ENCODE measurements at places on chromosomes 12 and 14.

GRCh38 chr12:484096-484495 is 24.4 kb downstream of the B4GALNT3 start:
- no peak for DNase-seq

GRCh38 chr12:63917864-63918799 is 73.6 kb downstream of the SRGAP1 start:
- no peak for DNase-seq

DNA sequence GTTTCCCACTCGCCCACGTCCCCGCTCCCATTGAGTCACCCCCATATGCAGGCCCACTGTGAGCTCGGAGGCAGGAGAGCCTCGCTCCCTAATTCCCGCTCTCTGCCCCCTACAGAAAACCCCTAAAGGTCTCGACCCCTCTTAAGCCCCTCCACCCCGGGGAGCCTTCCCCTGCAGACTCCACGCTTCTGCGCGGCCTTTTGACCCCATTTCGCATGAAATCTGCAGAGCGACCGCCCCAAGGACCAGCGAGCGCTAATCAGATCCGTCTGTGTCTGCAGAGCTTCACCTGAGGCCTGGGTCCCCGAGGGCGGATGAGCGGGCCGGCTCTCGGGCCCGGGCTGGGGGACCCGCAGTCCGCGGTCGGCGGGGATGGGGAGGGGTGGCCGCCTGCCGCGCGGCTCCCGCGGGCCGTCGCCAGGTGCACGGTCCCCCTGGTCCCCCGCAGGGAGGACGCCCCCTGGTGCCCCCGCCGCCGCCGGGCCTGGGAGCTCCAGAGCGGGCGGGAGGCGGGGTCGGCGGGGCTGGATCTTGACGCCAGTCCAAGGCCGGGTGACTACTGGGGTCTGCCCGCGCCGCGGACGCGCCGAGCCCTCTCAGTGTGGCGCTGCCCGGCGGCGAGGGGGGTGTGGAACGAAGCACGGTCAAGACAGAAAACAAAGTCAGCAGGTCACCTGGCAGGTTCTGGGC is 10.1 kb downstream of the BMP4 start:
- DNase-seq: no peak

GRCh38 chr12:45381351-45381750 is 165.5 kb downstream of the ANO6 start:
- DNase-seq: no peak

DNA sequence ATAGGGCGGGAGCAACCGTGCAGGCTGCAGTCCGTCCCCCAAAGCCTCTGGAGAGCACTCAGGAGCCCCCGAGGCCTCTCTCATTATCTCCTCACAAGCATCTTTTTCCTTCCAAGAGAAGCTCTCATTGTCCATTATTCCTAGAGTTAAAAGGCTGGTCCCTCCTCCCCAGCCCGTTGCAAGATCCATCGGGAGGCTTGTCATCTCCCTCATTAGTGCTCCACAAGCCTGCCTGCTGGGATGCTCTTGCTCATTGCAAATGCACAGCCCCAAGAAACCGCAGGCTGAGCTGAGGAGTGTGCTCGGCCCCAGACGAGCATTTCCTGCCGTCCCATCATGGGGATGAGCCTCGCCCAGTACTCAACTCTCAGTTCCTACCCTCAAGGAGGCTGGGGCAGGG is 23.3 kb downstream of the NUAK1 start:
- DNase-seq: no peak

- no peak for DNase-seq
Observed at GRCh38 chr14:60963761-60964160, 17.1 kb downstream of the TRMT5 start.

DNA sequence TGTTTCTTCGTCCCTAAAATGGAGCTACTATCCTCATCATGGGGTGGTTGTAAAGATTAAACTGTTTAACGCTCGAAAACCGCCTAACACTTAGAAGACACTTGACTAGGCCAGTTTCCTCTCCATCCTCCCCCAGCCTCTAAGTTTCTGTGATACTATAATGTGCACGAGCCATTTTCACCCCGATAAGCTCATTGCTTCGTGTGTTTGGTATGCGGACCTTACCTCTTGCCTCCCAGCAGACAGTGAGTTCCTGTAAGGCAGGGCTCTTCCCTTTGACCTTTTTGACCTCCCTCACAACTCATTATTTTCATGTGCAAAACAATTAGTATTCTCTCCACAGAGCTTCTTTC is 499 bp upstream of the GXYLT1 start:
- no peak for DNase-seq

GRCh38 chr12:66499000-66499399 is 179.9 kb downstream of the GRIP1 start:
- no peak for DNase-seq

DNA sequence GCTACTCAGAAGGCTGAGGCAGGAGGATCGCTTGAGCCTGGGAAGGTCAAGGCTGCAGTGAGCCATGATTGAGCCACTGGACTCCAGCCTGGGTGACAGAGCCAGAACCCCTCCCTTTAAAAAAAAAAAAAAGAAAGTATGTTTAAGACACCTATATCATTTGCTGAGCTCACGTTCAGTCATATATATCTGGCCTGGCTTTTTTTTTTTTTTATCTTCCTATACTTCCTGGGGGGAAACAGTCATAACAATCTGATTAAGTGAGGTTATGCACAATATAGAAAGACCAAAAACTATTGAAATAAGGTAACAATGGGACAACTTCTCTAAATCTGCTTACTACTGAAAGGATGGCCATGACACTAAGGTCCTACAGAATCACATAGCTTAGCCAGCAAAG is 9.4 kb upstream of the ARID2 start:
- DNase-seq: no peak

GRCh38 chr14:54353694-54354093 is 43.1 kb upstream of the CDKN3 start:
- DNase-seq: no peak

GRCh38 chr14:89588840-89589296 is 171.8 kb upstream of the FOXN3 start:
- no peak for DNase-seq

DNA sequence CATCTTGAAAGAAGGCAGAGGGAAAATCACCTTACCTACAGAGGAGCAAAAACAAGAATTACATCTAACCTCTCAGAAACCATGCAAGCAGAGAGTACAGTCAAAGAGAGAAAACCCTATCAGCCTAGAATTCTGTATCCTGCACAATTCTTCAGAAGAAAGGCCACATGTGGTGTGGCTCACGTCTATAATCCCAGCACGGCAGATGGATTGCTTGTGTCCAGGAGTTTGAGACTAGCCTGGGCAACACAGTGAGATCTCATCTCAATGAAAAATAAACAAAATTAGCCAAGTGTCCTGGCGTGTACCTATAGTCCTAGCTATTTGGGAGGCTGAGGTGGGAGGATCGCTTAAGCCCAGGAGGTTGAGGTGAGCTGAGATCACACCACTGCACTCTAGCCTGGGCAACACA is 48.2 kb downstream of the ATF7 start:
- DNase-seq: no peak

- DNase-seq: no peak
Observed at GRCh38 chr14:57295239-57295638, 26.5 kb downstream of the AP5M1 start.

- DNase-seq: peak; percentile 30
Observed at GRCh38 chr12:81992461-81992860, 233.3 kb upstream of the PPFIA2 start.

DNA sequence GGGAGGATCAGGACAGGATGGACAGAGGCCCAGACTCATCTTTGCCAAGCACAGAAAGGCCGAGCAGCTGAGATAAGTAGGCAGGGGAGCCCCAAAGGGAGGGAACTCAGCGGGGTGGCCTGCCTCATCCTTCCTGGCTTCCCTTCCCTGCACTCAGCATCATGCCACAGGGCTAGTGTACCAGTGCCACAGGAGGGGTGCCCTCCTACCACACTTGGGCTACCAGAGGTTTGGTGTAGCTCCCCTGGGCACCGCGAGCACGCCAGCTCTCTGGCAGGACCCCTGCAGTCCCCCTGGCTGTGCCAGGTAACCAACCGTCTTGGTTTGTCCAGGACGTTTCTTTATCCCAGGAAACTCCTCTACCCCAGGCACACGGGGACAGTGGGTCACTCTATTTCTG is 123.5 kb downstream of the ESRRB start:
- DNase-seq: no peak

DNA sequence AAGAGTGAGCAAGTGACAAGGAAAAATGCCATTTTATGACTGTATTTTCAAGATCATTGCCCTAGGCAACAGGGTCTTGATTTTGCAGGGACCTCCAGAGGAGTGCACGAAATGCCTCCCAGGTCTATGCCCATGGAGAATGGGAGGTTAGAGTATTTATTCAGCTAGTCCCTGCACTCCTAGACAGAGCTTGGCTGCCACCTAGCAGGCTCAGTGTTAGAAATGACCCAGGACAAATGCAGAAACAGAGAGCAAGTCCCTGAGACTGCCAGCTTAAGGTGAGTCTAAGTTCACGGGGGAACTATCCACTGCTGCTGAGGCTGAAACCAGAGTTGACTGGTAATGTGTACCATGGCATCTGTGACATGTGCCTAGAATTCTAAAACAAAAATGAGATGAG is 506.4 kb downstream of the MED13L start:
- no peak for DNase-seq

DNA sequence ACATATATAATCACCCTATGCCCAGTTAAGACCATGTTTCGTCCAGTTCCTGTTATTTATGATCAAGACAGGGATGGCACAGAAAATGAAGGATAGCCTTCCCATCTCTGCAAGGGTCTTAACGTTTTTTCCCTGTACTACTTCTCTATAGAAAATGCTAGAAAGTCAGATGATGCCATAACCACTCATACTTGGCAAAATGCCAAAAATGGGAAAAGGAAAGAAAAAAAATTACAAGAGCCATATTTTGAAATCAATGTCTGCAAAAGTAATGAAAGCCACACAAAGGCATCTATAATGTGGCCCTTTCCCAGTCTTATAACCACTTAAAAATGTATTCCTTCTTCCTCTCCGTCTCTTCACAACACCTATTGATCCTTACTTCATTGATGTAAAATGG is 1.8 kb upstream of the MYL6B start:
- no peak for DNase-seq

GRCh38 chr14:88933191-88933590 is 108.7 kb downstream of the TTC8 start:
- no peak for DNase-seq

DNA sequence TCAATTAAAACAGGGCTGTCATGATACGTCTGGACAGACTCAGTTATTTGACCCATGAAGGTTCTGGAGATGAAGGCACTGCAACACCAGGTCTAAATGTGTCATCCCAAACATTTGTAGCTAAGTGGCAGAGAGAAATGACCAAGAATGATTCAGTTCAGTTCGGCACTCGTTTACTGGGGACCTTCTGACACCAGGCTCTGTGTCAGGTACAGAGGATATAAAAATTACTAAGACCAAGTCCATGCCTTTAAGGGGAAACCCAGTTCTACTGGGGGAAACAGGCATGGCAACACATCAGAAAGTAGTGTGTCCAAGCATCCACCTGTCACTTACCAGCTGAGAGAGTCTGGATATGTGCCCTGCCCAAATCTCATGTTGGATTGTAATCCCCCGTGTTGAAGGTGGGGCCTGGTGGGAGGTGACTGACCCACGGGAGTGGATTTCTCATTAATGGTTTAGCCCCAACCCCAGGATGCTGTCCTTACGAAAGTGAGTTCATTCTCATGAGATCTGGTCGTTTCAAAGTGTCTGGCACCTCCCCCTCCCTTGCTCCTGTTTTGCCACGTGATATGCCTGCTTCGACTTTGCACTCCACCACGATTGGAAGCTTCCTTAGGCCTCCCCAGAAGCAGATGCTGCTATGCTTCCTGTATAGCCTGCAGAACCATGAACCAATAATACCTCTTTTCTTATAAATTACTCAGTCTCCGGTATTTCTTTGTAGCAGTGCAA is 41.9 kb upstream of the BCL2L14 start:
- no peak for DNase-seq

DNA sequence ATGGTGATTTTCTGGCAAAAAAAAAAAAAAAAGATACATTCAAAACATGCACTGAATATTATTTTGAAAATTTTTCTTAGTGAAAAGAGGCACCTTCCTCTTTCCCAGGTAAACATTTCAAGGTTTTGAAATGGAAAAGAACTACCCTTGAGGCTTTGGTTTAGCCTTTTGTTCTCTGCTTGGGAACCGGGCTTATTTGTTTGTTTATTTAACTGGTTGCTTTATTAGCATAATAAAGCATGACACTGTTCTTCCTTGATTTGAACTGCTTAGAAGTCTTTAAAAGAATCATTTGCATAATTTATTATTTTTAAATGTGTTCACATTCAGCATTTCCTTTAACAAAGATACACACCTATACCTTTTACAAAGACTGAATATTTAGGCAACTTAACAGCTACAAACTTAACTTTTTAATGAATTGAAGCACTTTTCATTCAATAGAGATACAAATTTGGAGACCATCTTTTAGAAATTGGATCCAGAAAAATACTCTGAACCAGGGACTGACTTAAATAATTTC is 174.5 kb downstream of the FBXL14 start:
- DNase-seq: no peak

DNA sequence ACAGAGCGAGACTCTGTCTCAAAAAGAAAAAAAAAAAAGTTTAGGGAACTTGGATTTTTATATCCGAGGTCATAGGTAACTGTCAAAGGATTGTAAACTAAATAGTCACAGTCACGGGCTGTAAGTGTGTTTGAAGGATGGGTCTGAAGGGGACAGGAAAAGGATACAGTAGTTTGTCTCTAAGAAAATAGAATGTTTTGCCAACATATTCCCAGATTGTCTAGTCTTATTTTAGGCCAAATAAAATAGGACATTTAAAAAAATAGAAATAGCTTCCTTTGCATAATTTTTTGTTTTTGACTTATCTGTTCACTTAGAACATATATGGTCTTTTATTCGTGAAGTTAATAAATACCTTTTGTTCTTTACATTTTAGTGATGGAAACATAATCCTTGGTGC is 24.2 kb upstream of the REP15 start:
- DNase-seq: no peak

GRCh38 chr12:51524386-51524901 is 66.6 kb upstream of the SCN8A start:
- no peak for DNase-seq

DNA sequence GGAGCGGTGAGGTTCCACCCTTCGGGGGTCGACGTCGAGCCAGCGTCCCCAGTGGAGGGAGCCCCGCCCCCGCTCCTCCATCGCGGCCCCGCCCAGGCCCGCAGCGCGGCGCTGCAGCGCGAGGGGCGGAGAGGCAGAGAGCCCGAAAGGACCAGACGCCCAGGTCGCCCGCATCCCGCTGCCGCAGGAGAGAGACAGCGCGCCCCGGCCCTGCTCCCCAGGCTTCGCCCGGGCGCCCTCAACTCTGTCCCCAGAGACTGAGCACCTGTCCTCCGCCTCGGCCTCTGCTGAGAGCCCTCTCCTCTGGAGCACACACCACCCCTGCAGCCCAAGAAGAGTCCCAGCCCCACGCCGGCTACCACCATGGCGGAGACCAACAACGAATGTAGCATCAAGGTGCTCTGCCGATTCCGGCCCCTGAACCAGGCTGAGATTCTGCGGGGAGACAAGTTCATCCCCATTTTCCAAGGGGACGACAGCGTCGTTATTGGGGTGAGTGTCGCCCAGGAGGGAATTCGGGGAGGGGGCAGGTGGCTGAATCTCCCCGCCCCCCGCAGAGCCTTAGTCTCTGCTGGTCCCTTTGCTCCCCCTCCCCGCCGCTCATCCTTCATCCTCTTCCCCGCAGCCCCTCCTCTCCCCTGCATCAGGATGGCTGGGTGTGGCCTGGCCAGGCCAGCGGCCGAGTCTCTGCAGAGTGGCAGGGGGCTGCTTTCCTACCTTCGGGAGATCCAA is at the start of gene KIF5A:
Gene KIF5A, plus strand, starts transcription at position 136 of the 732 bp plus-strand sequence. Its CDS starts 228 bp downstream, at position 364.
- DNase-seq: peak; percentile 32

GRCh38 chr14:21024585-21025370 is at the start of gene NDRG2:
Gene NDRG2 (minus strand): TSS chr14:21025061. CDS start chr14:21023315, 1,746 bp downstream.
- peak; percentile 68 for DNase-seq

GRCh38 chr14:21192447-21192822 is 36.6 kb upstream of the OR5AU1 start:
- no peak for DNase-seq
